Activated CD4-positive, alpha-beta T cell treated with anti-CD3 and anti-CD28 coated beads, Interleukin-10, Interleukin-2, amounts not matched to agents 100 ng/mL and 50 ng/mL, durations not matched to agents 16 hours and 8 hours (primary cell): ENCODE measurements at places on chromosomes 1 and 21.

- no peak for DNase-seq
Measured at GRCh38 chr1:214351551-214352277, 70.8 kb downstream of the SMYD2 start.

DNA sequence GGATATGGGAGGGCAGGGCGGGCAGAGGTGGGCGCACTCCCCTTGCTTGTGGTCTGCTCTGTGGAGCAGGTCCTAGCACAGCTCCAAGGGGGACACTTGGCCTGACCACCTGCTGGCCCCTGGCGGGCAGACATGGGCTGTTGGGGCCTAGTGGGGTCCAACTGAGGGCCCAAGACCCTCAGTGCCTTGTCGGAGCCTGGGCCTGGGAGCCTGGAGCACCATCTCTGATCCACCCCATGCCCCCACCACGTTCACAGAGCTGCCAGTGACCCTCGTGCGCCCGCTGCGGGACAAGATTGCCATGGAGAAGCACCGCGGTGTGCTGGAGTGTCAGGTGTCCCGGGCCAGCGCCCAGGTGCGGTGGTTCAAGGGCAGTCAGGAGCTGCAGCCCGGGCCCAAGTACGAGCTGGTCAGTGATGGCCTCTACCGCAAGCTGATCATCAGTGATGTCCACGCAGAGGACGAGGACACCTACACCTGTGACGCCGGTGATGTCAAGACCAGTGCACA lies 70.6 kb downstream of the OBSCN start:
- DNase-seq: no peak

- no peak for DNase-seq
Measured at GRCh38 chr1:162229549-162229948, 147.1 kb downstream of the SPATA46 start.

DNA sequence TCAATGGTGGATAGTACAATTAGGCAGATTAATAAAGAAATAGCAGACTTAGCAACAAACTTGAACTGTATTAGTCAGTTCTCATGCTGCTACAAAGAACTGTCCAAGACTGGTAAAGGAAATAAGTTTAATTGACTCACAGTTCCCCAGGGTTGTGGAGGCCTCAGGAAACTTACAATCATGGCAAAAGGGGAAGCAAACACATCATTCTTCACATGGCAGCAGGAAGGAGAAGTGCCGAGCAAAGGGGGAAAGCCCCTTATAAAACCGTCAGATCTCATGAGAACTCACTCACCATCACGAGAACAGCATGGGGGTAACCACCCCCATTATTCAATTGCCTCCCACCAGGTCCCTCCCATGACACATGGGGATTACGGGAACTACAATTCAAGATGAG lies 27.1 kb upstream of the PDE4B start:
- no peak for DNase-seq

GRCh38 chr1:241332987-241333386 lies 24.0 kb downstream of the RGS7 start:
- no peak for DNase-seq

- DNase-seq: no peak
Measured at GRCh38 chr1:225361176-225361575, 66.7 kb downstream of the LBR start.

- DNase-seq: peak; percentile 37
Measured at GRCh38 chr1:26225033-26225831, 8.8 kb upstream of the CEP85 start.

DNA sequence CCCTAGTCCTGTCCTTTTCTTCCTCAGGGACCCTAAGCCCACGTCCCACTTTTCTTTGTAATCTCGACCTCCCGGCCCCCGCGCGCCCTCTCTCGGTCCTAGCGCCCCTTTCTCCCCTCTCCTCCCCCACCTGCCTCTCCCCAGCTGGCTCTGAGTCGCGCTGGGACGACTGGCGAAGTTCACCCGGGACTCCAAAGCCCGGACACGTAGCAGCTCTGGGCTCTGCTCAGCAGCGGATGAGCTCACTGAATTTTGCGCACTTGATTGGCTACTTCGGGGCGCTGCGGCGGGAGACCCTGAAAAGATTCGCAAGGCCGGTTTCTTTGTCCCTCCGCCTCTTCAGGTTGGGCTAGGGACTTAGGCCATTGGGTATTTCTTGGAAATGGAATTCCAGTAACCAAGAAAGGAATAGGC lies 16.3 kb upstream of the ACKR1 start:
- DNase-seq: peak; percentile 34
